H9 (cell line): ENCODE measurements at places on chromosomes 7 and 10. TPM values are rescaled to one million over a fixed set of nuclear protein-coding genes. Genes with fewer than 3 reads are reported as not detected.

GRCh38 chr10:98417973-98418664 lies 3.1 kb upstream of the PYROXD2 start:
- no peak for DNase-seq

DNA sequence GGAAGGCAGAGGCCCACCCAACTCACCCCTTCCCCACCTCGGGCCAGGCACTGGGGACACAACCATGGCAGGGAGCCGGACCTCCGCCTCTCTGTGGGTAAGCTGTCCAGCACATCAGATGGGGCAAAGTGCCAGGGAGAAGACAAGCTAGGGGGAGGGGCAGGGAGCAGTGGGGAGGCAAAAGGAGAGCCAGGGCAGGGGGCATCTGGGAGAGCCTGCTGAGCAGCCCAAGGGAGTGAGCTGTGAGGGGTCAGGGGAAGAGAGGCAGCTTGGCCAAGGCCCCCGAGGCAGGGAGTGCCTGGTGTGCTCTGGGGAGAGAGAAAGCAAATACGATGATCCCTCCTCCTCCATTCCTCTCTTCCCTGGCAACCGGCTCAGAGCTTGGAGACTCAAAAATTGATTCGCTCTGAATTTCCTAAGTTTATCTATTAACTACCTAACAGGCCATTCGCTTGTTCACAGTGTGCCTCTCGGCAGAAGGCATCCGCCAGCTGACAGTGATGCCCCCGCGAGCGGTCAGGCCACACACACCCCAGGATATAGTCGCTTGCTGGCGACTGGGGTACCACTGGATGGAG lies 4.5 kb downstream of the CAMK2B start:
- no peak for DNase-seq

- no peak for DNase-seq
Measured at GRCh38 chr10:99769706-99770105, 12.7 kb upstream of the ABCC2 start.

GRCh38 chr10:75430000-75430763 lies 1.2 kb upstream of the LRMDA start:
- no peak for DNase-seq

DNA sequence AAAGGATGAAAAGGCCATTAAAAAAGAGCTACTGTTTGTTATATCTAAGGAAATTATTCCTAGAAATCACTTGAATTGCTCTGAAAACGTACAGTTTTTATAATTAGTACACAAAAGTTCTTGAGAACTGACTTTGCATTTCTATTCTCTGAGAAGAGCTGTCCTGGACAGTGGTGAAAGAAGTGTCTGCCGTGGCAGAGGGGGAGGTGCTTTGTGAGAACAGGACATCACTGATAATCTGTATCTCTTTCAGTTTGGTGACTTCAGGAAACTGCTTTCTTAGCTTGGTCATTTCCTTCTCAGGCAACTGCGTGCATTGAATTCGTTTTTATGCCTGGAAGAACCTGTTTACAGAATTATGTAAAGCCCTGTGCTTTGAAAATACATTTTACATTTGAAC lies 52.1 kb downstream of the POLL start:
- DNase-seq = no peak

DNA sequence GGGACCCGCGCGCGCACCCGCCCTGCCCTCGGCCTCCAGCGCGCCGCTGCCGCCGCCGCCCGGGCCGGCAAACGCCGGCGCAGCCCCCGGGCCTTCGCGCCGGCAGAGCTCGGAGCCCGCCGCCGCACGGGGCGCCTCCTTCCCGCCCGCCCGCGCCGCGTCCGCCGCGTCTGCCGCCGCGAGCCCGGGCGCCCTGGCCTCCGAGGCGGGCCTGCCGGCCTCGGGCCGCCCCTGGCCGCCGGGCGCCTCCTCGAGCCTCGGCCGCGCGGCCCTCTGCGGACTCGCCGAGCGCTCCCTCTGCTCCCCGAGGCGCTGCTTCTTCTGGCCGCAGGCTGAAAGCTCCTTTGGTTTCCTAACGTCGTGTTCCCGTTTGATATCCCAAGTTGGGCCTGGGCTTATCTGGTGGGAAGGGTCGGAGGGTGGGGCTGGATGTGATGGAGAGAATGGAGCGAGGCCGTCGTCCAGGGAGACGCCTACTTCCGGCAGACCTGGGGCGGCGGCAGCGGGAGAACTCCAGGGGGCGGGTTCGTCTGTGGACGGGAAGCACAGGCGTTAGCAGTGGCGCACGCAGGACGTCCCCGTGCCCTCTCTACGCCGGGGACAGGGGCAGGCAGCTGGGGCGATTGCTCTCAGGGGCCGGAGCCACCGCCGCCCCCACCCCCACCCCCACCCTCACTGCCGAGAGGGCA lies 221.0 kb downstream of the PHTF2 start:
- peak; percentile 81 for DNase-seq

DNA sequence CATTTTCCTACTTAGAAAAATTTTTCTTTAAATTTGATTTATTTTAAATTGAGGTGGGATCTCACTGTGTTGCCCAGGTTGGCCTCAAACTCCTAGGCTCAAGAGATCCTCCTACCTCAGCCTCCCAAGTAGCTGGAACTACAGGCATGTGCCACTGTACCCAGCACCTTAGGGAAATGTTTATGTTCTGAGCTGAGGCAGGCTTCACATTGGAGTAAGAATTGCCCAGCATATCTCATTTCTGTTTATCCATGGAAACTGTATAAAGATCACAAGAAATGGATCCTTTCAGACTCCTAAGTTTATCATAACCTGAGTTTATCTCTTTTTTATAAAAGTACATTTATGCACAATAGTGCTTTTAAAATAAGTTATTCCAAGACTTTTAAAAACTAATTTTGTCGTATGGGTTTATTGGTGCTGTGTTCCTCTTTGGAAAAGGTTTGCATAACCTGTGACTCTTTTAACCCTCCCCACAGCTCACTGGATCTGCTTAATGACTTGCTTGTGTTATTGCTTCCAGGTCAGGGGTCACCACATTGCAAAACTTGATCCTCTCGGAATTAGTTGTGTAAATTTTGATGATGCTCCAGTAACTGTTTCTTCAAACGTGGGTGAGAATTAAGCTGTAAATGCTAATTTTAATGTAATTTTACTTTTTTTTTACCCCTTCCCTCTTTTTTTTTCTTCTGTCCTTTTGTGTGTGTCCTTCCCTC lies 40.7 kb downstream of the OGDH start:
- DNase-seq = no peak

DNA sequence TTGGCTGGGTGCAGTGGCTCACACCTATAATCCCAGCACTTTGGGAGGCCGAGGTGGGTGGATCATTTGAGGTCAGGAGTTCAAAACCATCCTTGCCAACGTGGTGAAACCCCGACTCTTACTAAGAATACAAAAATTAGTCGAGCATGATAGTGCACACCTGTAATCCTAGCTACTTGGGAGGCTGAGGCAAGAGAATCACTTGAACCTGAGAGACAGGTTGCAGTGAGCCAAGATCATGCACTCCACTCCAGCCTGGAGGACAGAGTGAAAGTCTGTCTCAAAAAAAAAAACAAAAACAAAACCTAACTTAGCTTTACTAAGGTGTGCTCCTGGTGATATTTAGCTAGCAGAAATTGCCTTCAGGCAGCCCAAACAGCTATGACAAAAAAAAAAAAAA lies 24.3 kb upstream of the VDAC2 start:
- no peak for DNase-seq

- no peak for DNase-seq
Measured at GRCh38 chr10:581776-582330, 107.6 kb downstream of the DIP2C start.

SPDYE2 gene
- total RNA-seq = not detected in 2 replicates

PITRM1 gene
- total RNA-seq = 27.8 and 28.8 TPM in 2 replicates

NEUROD6 gene
- not detected in 2 replicates for total RNA-seq

MBL2 gene
- not detected in 2 replicates for total RNA-seq
